ENCODE measurements at places on chromosomes 1 and 21.

DNA sequence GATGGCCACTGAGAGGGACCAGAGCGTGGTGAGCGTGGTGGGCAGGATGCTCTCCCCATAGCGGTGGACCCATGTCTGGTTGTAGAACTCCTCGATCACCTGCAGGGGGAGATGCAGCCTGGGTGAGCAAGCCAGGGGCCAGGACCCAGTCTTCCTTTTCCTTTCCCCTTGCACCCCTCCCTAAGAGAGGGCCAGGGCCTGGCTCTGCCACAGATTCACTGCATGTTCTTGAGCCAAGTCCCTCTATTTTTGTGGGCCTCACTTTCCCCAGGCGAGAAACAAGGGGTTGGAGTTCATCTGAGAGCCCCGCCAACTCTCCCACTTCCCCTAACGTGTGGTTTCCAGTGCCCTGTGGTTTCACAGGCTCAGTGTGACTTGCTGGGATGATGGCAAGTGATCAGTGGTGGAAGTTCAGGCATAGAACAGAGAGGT lies 27.5 kb downstream of the SLC2A1 start:
- peak; percentile 40 for DNase-seq

GRCh38 chr1:213617133-213617532 lies 370.6 kb upstream of the PROX1 start:
- DNase-seq, result no peak

- DNase-seq, result no peak
These were observed 428.2 kb downstream of the MRPL39 start for GRCh38 chr21:25179116-25179515.

DNA sequence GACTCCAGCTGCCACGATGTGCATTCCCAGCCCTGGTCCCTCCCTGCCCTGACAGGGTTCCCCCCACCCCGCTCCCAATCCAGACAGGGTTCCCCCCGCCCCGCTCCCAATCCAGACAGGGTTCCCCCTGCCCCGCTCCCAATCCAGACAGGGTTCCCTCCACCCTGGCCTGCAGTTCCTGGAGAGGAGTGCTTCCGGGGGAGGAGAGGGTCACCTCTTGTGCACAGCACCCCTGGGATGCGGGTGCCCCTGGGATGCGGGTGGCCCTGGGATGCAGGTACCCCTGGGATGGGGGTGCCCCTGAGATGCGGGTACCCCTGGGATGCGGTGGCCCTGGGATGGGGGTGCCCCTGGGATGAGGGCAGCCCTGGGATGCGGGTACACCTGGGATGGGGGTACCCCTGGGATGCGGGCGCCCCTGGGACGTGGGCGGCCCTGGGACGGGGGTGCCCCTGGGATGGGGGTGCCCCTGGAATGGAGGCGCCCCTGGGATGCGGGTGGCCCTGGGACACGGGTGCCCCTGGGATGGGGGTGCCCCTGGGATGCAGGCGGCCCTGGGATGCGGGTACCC lies 36.7 kb upstream of the SLC19A1 start:
- no peak for DNase-seq

GRCh38 chr1:147202576-147202975 lies 22.6 kb downstream of the FMO5 start:
- no peak for DNase-seq

GRCh38 chr1:70090875-70091274 lies 114.5 kb downstream of the LRRC40 start:
- DNase-seq, result no peak

- no peak for DNase-seq
These were observed 445.1 kb downstream of the SIPA1L2 start for GRCh38 chr1:232184561-232185530.

GRCh38 chr21:32403201-32403777 lies 9.2 kb upstream of the EVA1C start:
- peak; percentile 82 for DNase-seq

GRCh38 chr1:66335125-66335524 lies 198.8 kb upstream of the SGIP1 start:
- DNase-seq, result no peak

GRCh38 chr1:234633246-234634003 lies 23.4 kb upstream of the IRF2BP2 start:
- no peak for DNase-seq

DNA sequence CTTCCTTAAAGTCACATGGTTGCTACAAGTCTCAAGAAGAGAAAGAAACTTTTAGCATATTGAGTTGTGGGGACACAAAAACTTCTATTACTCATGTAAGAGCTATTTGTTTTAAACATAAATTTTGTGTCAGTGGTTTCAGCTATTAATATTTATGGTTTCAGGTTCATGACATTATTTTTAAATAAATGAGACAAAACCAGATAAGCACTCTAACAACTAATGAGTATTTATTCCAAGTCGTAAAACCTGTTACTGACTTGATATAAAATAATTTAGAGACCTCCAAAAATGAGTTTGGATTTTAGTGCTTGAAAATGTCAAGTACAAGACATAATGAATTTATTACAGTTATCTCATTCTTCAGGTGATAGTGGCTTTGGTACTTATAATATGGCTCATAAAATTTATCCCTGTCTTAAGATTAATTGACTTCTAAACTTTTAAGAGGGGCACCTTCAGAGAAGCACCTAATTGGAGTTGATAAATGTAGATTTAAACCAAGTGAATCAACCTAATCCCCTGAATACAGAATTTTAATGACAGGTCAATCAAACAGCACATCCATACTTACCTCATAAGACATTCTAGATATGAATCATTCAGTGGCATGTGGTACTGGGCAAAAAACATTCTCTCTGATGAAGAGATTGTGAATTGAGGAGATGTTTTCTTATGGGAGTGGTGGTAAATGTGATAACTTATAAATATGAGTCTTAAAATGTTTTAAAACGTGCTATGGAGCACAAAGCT lies 167.7 kb upstream of the PTGFR start:
- no peak for DNase-seq

DNA sequence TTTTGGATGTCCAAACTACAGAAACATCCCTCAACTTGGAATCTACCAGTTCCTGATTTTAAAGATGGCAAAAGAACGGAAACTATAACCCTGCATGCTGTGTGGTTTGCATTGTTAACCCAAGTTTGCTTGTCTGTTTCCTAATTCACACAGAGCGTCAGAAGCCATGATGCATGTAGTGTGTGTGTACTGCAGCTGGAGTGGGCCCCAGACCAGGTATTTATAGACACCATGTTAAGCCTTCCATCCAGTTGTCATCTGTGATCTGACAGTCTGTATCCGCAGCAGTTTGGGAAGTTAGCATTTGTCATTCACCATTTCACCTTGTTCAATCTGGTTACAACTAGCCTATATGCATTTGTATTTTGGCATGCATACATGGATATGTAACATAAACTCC lies 27.7 kb upstream of the PLEKHM2 start:
- no peak for DNase-seq

GRCh38 chr1:90339811-90340210 lies 344.9 kb downstream of the ZNF326 start:
- DNase-seq, result no peak

DNA sequence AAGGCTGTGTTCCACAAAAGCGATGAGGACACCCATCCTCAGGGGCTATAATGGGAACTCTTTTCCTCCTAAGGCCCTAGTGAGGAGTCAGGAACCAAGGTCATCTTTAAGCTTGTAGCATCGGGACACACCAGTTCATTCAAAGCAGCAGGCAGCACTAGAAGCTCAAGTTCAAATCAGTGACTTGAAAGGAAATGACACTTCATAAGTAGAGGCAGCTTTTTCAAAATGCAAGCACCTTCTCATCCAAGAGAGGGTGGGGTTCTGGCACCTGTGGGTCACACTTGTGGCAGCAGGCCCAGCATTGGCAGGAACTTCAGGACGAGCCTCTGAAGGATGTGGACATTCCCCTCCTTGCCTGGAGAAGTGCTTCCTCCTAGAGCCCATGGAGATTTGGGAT lies 496.3 kb downstream of the KIF26B start:
- DNase-seq, result no peak

DNA sequence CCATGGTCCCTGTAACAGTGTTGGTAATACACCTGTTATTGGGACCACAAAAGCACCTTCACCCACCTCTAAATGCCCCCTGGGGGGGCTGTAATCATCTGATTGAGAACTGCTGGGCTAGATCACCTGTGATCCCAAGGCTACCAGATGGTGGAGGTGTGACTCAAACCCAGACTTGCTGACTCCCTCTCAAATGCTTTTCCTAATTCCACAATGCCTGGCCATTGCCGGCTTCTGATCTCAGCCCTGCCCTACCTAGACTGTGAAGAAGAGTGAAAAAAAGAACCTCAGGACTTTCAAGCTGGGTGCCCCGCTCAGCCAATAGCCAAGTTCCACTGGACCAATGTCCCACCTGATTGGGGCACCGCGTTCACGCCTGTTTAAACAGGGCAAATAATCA lies 9.6 kb downstream of the TMEM9 start:
- DNase-seq, result no peak

DNA sequence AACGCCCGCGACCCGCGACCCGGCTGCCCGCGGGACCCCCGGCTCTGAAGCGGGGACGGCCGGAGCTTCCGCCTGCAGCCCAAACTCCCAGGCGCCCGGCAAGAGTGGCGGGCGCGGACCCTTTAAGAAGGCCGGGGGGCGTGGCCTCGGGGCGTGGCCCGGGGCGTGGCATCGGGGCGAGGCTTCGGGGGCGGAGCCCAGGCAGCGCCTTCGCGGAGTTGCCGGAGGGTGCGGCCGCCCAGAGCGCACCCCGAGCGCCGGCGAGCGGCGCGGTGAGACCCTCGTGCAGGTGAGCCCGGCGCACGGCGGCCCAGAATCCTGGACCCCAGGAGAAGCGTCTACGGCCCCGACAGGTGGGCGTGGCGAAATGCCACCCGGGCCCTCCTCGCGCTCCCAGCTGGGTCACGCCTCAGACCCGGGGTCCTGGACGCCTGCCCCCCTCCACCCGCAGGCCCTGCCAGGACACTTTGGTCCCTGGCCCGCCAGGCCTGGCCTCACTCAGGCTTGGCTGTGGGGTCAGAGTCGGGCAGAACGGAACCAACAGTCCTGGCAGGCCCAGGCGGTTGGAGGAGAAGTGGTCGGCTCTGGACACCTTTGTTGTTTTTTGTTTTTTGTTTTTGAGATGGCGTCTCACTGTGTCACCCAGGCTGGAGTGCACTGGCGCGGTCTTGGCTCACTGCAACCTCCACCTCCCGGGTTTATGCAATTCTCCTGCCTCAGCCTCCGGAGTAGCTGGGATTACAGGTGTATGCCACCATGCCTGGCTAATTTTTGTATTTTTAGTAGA lies 14.4 kb downstream of the RNF223 start:
- DNase-seq, result peak; percentile 60

DNA sequence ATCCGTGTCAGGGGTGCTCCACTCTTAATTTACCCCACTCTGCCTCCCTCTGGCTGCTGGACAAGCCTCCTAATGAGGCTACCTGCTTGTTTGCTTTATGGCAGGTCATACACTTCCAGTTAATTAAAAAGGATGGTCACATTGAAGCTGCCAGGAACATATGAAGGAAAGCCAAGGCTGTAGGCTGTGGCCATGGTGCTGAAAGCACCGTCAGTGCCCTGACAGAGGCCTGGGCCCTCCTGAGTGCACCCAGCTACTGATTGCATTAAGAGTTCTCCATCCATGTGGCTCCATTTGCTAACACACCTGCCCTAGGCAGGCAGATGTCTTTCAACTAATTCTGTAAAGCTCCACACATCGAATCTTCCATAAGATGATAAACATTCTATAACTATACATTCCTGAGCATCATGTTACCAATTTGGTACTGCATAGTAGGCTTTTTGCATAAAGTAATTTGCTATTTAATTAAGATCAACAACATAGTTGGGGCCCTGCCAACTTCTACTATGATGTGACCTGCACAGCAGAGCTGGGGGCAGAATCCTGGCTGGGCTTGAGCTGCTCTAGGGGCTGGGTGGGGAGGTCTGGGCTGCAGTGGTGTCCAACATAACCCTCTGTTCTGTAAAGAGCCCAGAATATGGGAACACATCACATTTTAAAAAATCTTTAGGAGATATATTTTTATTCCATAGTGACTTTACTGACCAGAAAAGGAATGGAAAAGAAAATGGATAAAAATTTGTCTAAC lies 224.8 kb downstream of the SIPA1L2 start:
- DNase-seq, result no peak

GRCh38 chr1:66475940-66476339 lies 58.0 kb upstream of the SGIP1 start:
- no peak for DNase-seq

DNA sequence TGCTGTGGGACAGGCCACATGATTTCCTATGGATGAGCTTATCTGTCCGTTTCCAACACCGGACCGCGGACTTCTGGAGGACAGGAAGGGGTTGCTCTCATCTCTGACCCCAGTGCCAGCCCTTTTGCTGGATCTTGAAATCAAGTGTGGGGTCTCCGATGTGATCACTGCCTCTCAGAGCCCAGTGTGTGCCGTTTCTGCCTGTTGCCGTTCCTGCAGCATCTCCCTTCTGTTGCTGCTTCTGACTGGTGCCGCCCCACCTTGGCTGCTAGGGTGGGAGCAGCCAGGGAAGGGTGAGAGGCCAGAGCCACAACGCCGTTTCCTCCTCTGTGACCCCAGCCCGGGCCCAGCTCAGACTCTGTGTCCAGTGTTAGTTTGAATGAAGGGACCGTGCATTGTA lies 67.3 kb upstream of the WNT4 start:
- no peak for DNase-seq

GRCh38 chr1:153293480-153293775 lies 19.3 kb downstream of the PGLYRP3 start:
- DNase-seq, result no peak

DNA sequence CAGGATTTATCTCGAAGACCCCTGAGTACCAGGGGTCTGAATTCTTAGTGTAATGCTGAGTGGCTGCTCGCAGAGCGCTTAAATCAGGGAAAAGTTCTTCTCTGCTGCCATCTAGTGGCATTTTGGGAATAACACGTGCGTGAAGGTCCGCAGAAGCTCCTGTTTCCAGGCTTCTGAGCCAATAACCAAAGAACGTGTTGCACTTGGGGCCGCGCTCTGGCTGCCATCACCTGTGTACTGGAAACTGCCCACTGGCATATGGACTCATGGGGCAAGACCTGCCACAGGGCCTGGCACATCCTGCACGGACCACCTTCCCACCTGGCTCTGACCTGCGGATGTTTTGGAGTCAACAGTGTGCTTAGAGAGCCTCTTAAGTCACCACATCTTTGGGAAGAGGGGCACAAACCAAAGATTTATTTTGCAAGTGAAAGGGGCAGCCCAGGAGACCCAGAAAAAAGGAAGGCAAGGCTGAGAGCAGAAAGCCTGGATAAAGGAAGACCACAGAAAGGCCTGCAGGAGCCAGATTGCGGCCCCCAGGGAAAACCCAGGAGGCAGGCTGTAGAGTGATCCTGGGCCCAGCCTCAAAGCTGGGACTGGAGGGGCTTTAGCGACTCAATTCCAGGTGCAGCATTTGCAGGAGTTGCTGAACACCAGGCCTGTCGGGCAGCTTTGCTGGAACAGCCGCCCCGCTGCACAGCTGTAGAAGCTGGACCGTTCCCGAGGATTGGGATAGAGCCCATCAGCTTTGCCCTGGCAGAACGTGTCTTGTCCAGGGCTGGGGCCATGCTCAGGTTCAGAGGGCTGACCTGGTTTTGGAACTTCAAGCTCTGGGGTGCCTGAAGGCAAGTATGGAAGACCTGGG lies 13.0 kb downstream of the CHIT1 start:
- DNase-seq, result peak; percentile 65

- no peak for DNase-seq
These were observed 13.4 kb upstream of the KIF1B start for GRCh38 chr1:10196976-10197375.

Data from kidney capillary endothelial cell (primary cell).